Hepatocyte (in vitro differentiated cells): ENCODE measurements at places on chromosomes 7 and 10.

- DNase-seq, result no peak
These were observed 16.0 kb downstream of the CCDC71L start for GRCh38 chr7:106644999-106645398.

DNA sequence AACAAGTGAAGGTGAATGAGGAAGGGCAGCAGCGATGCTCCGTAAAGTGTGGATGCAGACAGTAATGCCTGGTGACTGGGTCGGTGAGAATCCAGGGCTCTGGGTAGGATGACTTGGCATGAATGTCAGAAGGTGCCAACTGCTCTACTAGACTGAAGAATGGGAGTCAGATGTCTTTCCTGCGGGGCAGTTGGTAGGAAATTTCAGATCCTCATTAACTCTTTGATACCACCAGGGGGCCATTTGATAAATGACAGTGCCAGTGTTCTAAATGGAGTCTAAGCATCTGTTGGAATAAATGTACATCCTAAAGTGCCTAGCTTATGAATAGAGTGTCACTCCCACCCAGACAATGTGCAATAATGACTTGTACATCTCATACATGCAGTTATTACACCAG lies 462.0 kb downstream of the GRM8 start:
- DNase-seq, result no peak

- DNase-seq, result no peak
These were observed 9.5 kb downstream of the CALML3 start for GRCh38 chr10:5534051-5534821.

- no peak for DNase-seq
These were observed 3.7 kb downstream of the EN2 start for GRCh38 chr7:155461631-155462030.
